Right renal pelvis (tissue), 4 donors: ENCODE measurements at places on chromosomes 6 and 20. TPM values are rescaled to one million over a fixed set of nuclear protein-coding genes. Genes with fewer than 3 reads are reported as not detected.

GNAS-AS1 gene
- 0.63 TPM for polyA plus RNA-seq

GRIK2 gene
- 16.9 TPM for polyA plus RNA-seq

TRIM31 gene
- not detected for polyA plus RNA-seq

OR2H2 gene
- polyA plus RNA-seq, result not detected

DEFB123 gene
- polyA plus RNA-seq, result not detected

PPP1R3G gene
- 2.9 TPM for polyA plus RNA-seq

FUT9 gene
- 3.2 TPM for polyA plus RNA-seq

CPXM1 gene
- 339 TPM for polyA plus RNA-seq

PRR18 gene
- 0.26 TPM for polyA plus RNA-seq

HCRTR2 gene
- 0.36 TPM for polyA plus RNA-seq

MRAP2 gene
- 4.0 TPM for polyA plus RNA-seq

GRCh38 chr20:63191400-63191799 is 24.5 kb downstream of the YTHDF1 start:
- no peak for DNase-seq

- no peak for DNase-seq
These were observed 112.4 kb downstream of the HDGFL1 start for GRCh38 chr6:22681761-22682160.

GRCh38 chr6:38143191-38144150 is 323.9 kb downstream of the ZFAND3 start:
- DNase-seq, result no peak

GRCh38 chr20:53215166-53215565 is 243.0 kb downstream of the TSHZ2 start:
- DNase-seq, result no peak

- no peak for DNase-seq
These were observed 20.6 kb upstream of the LCA5 start for GRCh38 chr6:79557673-79558467.

DNA sequence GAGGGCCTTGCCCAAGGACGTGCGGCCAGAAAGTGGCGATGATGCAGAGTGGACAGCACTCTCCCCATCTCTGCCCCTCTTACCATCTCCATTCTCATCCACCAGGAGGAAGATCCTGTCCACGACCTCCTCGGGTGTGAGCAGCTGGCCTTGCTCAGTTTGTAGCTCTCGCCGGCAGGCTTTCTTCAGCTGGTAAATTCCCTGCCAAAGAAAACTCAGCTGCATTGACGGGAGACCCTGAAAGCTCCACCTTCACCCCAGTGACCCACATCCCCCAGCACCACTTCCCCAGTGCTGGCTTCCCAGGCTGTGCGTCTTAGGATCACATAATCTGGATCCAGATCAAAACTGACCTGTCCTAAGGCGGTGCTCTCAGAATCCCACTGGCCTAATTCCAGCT is 9.2 kb downstream of the GUCA1B start:
- peak; percentile 47 for DNase-seq

DNA sequence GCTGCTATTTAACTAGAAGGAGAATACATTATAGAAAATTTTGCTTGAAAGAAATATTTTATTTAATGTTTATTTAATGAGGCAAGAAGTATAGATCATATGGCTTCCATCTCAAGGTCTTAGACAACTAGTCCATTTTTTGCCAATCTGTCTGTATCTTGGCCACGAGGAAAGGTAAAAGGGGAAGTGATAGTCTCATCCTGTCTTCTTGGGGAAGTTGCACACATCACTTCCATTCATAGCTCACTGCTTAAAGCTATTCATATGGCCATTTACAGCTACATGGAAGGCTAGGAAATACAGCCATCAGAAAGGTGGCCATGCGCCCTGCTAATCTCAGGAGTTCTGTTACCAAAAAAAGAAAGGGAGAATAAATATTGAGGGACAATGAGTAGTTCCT is 50.8 kb downstream of the METTL24 start:
- DNase-seq, result no peak

- DNase-seq, result no peak
These were observed 56.5 kb upstream of the RNF144B start for GRCh38 chr6:18330548-18331081.

GRCh38 chr6:100103931-100104330 is 109.9 kb upstream of the MCHR2 start:
- DNase-seq, result no peak

DNA sequence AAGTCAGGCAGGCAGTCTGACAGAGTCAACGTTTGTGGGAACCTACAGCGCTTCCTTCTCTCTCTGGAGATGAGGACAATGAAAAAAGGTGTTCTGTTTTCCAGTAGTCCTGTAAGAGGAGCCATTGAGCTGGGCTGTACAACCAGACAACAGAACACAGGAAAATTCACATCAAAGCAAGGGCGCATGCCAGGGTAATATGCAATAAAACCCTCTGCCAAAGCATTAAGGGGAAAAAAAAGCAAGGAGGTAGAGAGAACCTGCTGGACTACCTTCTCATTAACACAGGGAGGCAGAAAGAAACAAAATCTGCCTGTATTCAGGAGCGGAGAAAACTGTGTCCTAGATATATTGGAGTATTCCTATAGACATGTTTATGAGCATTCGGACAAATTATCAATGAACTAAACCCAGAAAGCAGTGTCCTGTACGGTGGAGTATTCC is 1.3 kb downstream of the RNF24 start:
- peak; percentile 34 for DNase-seq

DNA sequence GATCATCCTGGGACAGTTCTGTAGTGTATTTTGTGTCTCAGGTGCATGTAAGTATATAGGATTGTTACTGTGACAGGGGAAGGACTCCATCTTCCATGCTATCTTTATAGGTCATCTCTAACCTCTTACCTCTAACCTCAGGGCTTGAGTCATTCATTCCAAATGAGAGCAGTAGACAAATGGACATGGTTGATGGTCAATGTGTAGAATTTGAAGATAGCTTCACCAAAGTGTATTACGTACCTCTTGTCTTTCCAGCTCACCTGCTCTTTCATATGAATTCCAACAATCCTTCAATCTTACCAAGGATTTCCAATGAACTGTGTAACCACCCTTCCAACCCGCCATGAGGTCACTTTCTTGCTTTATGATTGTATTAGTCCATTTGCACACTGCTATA is 8.7 kb upstream of the ADGRG6 start:
- DNase-seq, result no peak

- no peak for DNase-seq
These were observed 35.3 kb upstream of the PTGIS start for GRCh38 chr20:49603209-49603627.

DNA sequence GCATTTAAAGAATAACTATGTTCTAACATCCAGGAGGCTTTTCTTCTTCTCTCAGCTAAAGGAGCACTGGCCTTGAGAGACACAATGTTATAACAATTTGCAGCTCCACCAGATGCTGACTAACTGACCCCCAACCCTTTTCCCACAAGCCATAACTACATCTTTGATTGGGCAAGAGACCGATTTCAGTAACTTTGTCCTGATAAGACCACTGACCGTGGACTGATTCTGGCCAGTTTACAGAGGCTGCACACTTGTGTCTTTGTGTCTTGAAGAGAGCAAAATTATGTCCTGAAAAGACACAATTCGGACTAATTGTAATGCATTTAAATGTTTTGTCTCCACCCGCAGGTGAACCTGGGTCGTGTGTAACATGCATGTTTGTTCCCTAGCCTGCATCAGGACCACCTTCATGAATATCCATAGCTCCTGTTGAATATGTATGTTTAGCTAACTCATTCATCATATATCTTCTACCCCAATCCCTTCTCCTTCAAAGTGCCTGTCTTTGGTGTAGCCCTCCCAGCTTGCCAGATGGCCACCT is 22.3 kb downstream of the ABRACL start:
- no peak for DNase-seq

- DNase-seq, result no peak
These were observed 16.2 kb upstream of the SLC22A16 start for GRCh38 chr6:110492584-110492983.

- no peak for DNase-seq
These were observed 46.1 kb upstream of the CCN6 start for GRCh38 chr6:112007805-112008204.

DNA sequence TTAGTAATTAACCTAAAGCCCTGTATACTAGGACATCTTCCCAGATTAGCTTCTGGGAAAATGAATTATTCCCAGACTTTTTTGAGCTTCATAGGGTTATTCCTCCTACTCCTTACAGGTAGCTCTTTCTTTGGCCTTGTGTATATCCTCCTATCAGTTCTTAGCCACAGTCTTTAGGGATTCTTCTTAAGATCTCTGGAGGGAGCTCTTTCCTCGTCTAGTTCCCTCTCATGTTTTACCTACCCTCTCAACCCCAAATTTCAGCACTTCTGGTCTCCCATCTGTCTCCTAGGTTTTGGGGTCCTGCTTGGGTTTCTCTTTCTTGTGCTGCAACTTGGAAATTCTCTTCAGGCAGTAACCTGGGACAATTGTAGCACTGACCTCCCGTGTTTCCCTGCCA is 46.4 kb upstream of the SLC35B3 start:
- no peak for DNase-seq

- no peak for DNase-seq
These were observed 64.3 kb upstream of the PRSS16 start for GRCh38 chr6:27183060-27183832.

GRCh38 chr20:47543006-47543431 is 41.3 kb downstream of the NCOA3 start:
- DNase-seq, result no peak

- no peak for DNase-seq
These were observed 41.3 kb downstream of the NHLRC1 start for GRCh38 chr6:18081025-18081668.

DNA sequence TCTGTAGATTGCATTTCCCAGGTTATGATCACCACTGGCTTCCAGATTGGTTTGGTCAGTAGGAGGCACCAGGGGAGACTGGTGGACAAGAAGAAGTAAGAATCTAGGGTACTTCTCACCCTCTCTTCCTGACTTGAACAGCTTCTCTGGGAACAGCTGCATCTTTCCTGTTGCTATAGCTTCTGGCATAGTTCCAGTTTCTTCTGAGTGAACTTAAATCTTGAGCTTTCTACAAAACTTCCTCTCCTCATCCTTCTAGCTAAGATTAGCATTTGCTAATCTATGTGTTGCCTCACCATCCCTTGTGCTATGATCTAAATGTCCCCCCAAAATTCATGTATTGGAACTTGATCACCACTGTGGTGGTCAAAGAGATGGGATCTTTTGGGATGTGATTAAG is 724.6 kb downstream of the UTRN start:
- DNase-seq, result no peak

DNA sequence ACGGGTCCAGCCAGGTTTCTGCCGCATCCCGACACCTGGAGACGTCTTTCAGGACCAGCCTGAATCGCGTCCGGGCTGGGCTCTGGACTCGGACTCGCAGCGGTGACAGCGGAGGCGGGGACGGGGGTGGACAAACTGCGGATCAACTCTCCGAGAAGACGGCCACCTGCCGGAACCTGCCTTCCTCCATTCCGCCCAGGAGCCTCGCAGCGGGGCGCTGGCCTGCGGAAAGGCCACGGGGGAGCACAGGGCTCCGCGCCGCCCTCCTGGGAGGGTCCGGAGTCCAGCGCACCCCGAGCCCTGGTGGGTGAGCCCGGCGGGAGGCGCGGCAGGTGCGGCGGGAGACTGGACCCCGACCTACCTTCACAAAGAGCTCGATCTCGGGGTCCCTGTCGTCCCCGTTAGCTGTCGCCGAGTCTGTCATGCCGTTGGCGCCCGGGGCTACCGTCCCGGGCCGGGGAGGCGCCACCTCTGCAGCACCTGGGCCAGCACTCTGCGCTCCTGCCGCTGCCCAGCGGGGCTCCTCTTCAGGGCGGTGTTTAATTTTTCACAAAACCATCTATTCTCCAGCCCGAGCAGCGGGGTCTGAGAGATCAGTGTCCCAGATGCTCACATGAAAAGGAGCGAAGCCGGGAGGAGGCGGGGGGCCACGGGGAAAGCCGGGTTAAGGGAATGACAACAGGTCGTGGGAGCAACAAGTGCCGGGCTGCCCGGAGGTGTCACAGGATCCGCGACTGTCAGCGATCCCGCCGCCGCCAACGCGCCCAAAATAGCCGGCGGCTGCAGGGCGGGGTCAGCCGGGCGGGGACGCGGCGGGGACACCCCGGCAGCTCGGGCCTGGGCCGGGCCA is at the start of gene CLIC5:
Gene CLIC5 (minus strand): TSS at position 742 of the 850 bp plus-strand sequence. CDS start 318 bp downstream, at position 424.
- no peak for DNase-seq

DNA sequence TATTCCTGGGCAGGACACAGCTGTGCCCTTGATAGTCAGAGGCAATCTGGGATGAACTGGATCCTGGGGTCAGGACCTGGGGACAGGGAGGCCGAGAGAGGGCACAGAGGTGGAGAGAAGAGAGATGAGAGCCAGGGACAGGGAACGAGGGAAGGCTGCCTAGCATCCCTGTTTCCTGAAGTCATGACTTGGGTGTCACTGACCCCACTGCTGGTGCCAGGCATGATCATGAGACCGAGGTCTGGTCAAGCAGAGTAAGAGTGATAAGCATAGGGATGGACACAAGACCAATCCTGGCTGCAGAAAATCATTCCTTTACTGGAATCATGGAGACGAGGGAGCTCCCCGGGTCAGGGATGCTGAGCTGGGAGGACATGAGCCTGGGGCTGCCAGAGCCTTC is 36.1 kb downstream of the FAM110A start:
- no peak for DNase-seq

DNA sequence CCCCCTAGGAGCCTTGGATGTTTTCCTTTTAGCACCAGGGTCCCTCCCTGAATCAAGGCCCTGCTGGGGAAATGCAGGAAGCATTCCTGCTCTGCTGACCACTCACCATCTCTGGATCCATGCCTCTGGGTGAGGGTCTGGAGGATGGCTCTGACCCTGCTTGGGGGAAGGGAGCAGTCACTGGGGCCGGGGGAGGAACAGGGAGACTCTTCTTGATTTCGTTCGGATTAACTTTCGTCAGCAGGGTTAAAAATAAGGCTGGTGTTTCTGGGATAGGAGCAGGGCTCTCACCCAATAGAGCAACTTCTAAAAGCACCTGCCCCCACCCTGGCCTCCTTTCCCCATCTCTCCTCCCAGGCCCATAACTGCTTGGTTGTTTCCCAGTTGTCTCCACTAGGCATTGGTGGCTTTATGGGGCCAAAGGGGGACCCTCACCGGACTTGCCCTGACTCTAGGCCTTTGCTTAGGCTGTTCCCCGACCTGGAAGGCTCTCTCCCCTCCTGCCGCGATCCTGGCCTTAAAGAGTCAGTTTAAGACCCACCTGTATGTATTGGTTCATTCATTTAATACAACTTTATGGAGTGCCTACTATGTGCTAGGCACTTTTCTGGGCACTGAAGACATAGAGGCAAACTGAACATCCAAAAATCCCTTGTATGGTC is 63.0 kb downstream of the JPH2 start:
- DNase-seq, result no peak

DNA sequence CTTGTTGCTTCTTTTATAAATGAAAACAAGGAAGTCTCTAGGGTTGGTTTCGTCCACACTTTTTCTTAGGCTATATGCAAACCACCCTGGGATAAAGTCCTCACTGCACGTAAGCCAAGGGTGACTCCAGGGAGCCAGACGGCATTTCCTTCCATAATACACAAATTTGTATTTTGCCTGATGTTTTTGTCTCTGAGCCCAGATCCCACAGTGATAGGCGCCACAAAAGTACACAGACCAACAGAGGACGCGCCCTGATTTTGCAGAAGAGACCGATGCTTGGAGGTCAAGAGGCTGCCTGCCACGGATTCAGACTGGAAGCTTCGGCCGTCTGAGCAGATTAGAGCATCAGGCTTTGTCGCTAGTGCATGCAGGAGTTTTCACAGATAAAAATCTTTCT is 22.8 kb downstream of the FOXQ1 start:
- no peak for DNase-seq
